ENCODE measurements at places on chromosomes 5 and 9.

DNA sequence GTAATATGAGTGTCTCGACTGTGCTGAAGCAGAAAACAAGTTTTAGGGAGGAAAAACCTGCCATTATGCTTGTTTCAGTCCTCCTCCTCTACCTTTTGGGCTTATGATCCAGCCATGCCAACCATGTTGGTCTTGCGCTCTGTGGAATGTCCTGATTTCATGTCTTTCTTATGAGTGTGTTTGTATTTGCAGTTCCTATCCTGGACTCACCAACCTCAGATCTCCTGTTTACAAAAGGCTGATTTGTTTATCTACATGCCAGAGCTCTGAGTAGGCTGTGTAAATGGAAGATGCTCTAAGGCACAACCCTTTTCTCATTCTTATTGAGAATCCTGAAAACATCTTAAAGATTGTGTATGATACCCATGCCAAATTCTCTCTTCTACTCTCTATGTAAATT, 138.6 kb downstream of the ARHGEF28 start:
- no peak for DNase-seq

DNA sequence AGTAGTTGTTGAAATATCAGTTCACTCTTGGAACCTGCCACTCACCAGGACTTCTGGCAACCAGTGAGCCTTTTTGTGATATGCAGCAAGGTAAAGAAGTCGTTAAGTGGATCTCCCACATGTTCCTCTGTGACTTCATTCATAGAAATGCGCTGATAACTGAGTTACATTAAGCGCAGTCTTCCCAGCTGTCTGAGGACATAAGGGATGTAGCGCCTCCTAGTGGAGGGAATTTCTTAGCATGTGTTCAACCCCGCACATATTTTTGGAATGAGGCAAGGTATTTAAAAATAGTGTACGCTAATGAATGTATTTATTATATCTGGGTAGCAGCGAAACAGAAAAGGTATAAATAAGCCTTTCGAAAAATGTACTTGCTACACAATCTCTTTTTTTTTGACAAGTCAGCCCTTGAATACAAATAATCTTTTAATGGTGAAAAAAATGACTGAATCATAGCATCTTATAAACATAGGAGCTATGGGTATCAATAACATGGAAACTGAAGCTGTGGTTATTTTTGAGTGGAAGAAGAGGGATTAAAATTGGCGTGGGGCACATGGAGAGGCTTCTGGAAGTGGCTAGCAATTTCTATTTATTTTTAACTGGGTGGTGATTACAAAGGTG, 38.0 kb downstream of the PALM2AKAP2 start:
- DNase-seq = peak; percentile 15

DNA sequence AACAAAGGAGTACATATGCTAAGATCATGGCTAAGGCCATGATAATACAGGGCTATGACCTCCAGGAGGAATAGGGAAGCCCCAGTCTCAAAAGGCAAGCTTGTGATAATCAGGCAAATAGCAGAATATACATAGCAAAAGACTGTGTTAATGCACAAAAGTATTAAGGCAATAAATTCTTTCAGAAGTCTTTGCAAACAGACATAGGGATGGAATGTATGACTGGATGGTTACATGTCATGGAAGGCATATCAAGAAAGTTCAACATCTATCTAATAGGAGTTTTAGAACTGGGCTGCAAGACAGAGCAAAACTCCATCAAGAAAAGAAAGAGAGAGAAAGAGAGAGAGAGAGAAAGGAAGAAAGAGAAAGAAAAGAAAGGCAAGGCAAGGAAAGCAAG, 264.5 kb upstream of the CDH6 start:
- no peak for DNase-seq

- no peak for DNase-seq
Observed at GRCh38 chr9:89896806-89897340, 292.1 kb downstream of the GADD45G start.

DNA sequence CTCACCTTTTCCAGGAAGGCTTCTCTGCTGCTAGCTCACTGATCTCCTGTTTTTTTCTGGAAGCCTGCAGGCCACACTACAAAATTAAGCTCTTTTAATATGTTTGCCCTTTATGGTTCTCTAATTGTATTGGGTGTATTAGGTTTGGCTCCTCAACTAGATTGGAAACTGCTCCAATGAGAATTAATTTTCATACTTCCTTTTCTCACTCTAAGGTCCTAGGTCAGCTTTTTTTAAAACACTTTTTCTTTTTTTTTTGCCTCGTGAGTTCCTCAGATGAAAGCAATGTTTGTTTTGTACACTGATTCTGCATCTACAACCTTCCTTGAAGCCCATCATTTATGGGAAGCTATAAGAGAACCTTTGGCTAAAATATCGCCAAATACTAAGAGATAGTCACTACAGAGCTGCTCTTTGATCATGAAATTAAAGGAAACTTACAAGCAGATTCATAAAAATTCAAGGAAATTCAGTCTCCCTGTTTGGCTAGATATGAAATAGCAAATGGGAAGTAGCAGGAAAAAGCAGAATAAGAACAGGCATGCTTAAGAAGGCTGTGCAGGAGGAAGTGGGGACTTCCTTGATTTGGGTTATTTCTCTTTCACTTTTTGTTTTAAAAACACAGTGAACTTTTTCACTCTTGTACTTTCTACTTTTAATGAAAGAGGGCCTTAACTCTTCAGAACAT, 55.2 kb upstream of the FYB1 start:
- no peak for DNase-seq

DNA sequence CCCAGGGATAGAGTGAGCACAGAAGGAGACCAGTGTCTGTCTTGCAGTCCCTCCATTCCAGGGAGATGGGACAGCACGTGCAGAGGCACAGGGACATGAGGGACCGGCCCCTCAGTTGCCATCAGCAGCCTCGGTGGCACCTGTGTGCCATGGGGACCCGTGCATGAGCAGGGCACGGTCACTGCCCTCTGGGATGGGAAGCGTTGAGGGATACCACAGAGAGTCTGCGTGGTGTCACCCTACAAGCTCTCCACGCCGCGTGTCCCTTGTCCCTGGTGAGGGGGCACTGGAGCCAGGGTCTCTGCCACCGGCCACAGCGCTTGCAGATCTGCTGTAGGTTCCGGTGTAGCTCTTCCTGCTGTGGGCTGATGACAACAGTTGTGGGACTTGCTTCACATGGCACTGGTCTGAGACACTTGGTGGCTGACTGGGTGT, 108.1 kb downstream of the CACNA1B start:
- no peak for DNase-seq

GRCh38 chr5:180140079-180140554, 68.6 kb upstream of the RNF130 start:
- DNase-seq = no peak

- no peak for DNase-seq
Observed at GRCh38 chr5:103582364-103582763, 19.8 kb upstream of the NUDT12 start.
